ENCODE measurements at places on chromosomes 4 and X.

- no peak for DNase-seq
These were observed 167.9 kb upstream of the GLRA2 start for GRCh38 chrX:14361435-14361834.

- DNase-seq, result peak; percentile 64
These were observed 36.8 kb downstream of the LRP2BP start for GRCh38 chr4:185358959-185359358.

DNA sequence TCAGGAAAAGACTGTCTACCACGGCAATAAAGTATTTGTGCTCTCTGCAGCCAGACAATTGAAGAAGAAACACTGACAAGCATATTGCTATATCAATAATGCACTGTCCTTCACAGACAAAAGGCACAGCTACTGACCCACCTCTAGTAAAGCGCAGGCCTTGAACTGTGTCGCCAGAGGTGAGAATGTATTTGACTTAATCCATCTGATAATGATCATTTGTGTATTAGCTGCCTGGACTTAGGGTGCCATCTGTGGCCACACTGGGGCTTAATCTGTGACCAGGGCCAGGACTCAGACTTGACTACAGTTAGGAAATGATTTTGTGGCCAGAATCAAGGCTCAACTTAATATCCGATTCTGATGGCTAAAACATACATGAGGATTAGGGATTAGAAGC, 260.4 kb downstream of the SMARCA1 start:
- no peak for DNase-seq

DNA sequence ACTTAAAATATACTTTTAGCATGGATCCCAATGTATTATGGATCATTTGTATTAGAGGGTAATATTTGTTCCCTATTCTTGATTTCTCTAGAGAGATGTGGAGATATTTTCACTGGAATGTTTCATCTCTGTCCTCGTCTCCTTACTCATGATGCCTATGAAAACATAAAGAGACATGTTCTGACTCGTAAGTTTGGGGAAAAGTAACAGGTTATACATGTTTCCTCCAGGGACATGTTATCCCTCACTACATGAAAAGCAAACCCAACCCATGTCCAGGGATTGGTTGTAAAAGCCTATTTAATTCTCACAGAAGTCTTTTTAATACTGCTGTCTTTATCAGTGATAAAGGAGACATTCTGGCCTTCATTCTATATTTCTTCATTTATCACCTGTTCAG, 621.4 kb downstream of the GABRG1 start:
- DNase-seq, result no peak

- DNase-seq, result peak; percentile 45
These were observed 56.0 kb downstream of the GLUD2 start for GRCh38 chrX:121103381-121103780.

- no peak for DNase-seq
These were observed 11.3 kb downstream of the PSAPL1 start for GRCh38 chr4:7423391-7423790.

GRCh38 chrX:33784548-33784947, 347.6 kb downstream of the FAM47A start:
- no peak for DNase-seq

- DNase-seq, result no peak
These were observed 397.6 kb upstream of the BOD1L1 start for GRCh38 chr4:14025111-14025510.

DNA sequence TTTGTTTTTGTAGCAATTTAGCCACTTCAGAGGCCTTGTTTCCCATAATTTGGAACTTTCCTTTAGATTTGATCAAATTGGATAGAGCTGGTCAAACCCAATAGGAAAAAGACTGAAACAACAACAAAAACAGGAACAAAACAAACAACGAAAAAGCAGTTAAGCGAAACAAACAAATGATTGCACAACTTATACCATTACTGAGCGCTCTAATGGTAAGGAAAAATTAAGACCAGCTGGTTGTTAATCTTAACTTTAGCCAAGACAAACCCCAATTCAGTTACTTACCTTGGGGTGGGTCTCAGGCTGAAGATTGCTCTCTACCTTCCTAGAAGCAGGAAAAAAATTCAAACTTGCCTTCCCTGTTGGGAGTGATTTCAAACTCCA, 38.3 kb downstream of the SPCS3 start:
- DNase-seq, result no peak

- peak; percentile 99 for DNase-seq
These were observed 54.8 kb downstream of the C4orf51 start for GRCh38 chr4:145734576-145735346.

GRCh38 chr4:7843831-7844593, 95.6 kb downstream of the AFAP1 start:
- peak; percentile 81 for DNase-seq

DNA sequence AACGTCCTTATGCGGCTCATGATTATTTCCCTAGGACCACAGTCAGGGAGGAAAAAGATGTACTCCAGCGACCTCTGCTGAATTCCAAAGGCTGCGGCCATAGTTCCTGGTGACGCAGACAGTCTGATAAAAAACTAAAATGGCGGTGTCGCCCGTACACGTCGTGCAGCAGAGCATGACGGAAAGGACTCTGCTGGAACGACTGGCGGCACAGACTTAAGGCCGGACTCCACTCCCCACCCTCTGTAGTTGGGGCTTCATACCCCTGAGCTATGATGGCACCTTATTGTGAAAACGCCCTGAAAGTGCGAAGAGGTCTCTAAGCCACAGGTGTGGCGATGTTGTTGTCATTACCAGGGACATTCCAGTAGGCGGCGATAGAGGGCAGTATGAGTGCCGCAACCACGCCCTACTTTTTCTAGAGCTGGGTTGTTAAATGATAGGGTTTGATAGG, 90.0 kb upstream of the EDA2R start:
- DNase-seq, result peak; percentile 72

DNA sequence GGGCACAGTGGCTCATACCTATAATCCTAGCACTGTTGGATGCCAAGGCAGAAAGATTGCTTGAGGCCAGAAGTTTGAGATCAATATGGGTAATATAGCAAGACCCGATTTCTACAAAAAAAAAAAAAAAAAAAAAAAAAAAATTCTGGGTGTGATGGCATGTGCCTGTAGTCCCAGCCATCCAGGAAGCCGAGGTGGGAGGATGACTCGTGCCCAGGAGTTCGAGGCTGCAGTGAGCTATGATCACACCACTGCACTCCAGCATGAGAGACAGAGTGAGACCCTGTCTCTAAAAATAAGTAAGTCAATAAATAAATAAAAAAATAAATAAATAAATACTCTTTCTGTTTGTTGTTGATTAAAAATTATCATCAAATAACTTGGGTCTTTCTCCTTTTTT, 62.4 kb upstream of the BMPR1B start:
- DNase-seq, result peak; percentile 21

- peak; percentile 38 for DNase-seq
These were observed 52.1 kb upstream of the LHFPL1 start for GRCh38 chrX:112731793-112732192.

- DNase-seq, result peak; percentile 20
These were observed 695.2 kb downstream of the GRXCR1 start for GRCh38 chr4:43587758-43588157.

- no peak for DNase-seq
These were observed 361.1 kb downstream of the TRAM1L1 start for GRCh38 chr4:116724249-116724648.

- DNase-seq, result peak; percentile 79
These were observed 47.0 kb upstream of the FAT1 start for GRCh38 chr4:186770481-186771175.

- no peak for DNase-seq
These were observed 58.4 kb downstream of the PDGFC start for GRCh38 chr4:156913234-156913633.

GRCh38 chrX:55006827-55007621, 6.9 kb downstream of the APEX2 start:
- DNase-seq, result no peak

- DNase-seq, result no peak
These were observed 8.4 kb upstream of the MAN2B2 start for GRCh38 chr4:6566391-6567190.

- DNase-seq, result no peak
These were observed 148.0 kb downstream of the COL25A1 start for GRCh38 chr4:109154424-109154823.

DNA sequence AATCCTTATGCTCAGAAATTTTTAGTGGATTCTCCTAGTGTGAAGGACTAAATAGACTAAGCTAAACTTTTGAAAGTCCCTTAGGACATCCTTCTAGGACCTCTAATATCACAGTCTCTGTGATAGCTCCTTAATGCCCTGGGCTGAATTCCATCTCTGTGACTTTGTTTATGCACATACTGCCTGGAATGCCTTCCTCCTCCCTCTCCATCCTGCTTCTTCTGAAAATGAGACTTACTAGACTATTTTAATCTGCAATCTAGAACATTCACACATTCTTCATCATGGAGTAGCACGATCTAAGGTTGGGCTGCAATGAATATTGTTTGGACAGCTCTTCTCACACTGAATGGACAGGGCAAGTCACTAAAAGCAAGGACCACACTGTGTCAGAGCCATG, 65.0 kb upstream of the MSX1 start:
- no peak for DNase-seq

GRCh38 chr4:76526585-76526990, 91.6 kb downstream of the SHROOM3 start:
- DNase-seq, result peak; percentile 65

GRCh38 chr4:15695729-15696128, 7.1 kb upstream of the BST1 start:
- peak; percentile 63 for DNase-seq

DNA sequence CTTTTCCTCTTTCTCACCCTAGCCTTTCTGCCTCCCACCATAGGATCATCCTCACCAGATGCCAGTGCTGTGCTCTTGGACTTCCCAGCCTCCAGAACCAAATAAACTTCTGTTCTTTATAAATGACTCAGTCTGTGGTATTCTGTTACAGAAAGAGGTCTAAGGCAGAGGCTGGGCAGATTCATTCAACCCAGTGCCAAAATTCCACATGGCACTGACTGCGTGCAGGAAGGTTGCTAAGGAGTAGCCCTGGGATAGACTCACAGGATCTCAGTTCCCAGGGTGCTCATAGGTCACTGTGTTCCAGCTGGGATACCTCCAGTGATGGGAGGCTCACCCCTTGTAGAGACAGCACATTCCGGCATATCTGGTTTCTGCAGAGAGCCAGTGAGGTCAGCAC, 22.0 kb downstream of the SORCS2 start:
- DNase-seq, result no peak

DNA sequence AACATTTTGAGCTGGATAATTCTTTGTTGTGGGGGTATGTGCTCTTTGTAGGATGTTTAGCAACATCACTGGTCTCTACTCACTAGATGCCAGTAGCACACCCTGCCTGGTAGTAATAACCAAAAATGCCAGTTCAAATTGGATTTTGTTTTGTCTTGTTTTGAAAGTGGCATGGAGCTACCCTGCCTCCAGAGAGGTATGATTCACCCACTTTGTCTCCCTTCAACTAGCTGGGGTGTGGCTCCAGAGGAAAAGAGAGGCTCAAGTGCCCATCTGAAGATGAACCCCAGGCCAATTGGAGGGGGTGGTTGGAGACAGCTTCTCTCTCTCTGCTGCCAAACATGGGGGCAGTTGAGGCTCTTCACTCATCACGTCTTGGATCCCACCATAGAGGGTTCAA, 34.5 kb downstream of the NIPAL1 start:
- no peak for DNase-seq

DNA sequence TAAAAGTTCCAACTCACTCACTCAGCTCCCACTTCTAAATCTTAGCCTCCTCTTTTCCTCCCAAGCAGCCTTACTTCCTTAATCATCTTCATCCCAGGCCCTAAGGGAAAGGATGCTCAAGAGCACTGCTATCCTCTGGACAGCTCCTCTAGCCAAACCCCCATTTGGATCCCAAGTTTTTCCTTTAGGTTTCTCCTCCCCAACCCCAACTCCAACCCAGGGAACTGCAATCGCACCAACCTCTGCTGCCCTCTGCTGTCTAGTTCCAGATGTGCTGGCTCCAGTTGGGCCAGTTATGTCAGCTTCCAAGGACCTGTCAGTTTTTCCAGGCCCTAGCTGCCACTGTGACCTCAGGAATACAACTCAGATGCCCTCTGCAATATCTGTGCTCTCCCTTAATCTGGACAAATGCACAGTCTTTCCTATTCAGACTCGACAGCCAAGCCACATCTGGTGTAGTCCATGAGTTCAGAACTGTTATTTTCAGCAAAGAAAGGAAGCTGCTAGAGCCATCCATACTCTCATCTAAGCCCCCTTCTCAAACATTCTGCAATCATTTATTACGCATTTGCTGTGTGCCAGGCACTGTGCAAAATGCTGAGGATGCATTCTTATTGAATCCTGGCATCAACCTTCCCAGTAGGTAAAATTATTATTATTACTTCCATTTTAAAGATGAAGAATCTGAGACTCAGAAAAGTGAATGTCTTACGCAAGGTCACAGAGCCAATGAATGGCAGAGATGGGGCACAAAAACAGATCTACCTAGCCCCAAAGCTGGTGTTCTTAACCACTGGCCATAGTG, 12.3 kb upstream of the XPNPEP2 start:
- peak; percentile 61 for DNase-seq

GRCh38 chrX:3345281-3346191, 916 bp downstream of the MXRA5 start:
- DNase-seq, result peak; percentile 61

- DNase-seq, result no peak
These were observed 21.9 kb downstream of the RASL11B start for GRCh38 chr4:52883707-52884669.

- DNase-seq, result no peak
These were observed 519.2 kb downstream of the PCDH10 start for GRCh38 chr4:133668061-133668851.

DNA sequence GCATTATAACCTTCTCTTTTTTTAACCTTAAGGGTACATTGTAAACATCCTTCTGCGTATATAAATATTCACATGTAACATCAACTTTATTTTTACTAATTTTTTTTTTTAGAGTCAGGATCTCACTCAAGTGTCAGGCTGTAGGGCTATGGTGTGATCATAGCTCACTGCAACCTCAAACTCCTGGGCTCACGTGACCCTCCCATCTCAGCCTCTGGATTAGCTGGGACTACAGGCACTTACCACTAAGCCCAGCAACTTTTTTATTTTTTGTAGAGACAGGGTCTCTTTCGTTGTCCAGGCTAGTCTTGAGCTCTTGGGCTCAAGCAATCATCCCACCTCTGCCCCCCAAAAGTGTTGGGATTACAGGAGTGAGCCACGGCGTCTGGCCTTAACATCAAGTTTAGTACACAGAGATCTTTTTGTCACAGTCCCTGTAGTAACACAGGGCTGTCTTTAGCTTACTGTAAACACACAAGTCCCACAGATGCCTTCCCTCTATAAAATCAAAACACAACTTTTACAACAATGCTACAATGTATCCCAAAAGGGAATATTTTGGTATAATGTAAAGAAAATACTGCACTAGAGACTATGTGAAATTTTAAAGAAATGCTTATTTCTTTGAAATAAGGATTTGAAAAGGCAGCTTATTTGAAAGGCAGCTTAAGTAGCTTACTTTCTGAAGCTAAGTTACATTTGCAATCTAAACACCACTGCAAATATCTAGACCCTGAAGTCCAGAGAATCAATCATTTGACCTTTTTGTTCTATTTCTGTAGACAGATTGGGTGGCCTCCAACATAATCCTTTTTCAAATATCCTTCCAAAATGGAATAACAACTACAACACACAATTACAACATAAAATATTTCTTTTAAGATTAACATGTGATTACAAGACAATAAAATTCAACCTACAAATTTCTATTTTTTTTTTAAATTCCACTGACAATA, 116.0 kb downstream of the APBB2 start:
- no peak for DNase-seq
